ENCODE measurements at places on chromosomes 5 and 9.

DNA sequence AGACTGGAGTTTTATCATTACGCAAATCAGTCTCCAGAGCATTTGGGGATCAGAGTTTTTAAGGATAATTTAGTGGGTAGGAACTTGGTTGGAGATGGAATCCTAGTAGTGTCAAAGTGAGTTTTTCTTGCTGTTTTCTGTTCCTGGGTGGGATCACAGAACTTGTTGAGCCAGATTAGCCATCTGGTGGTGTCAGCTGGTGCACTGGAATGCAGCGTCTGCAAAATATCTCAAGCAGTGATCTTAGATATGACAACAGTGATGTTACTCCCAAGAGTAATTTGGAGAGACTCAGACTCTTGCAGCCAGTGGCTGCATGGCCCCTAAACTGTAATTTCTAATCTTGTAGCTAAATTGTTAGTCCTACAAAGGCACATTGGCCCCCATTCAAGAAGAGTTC, 1257.8 kb downstream of the MAT2B start:
- no peak for DNase-seq

DNA sequence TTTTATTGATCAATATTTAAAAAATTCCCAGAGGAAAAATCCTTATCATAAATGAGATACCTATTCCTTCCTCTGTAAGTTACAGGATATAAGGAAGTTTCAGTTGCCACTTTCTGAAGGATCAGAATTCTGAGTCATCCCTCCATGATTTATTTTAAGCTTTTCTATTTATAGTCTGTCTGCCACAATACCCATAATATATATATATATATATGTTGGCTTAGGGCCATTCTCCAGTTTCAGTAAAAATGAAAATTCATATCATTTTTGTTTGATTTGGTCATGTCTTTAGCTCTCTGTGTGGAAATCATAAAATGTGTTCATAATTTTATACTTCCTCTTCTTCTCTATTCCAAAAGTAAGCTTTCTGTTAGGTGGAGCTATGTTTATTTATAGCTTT, 215.8 kb upstream of the CYLC2 start:
- no peak for DNase-seq

DNA sequence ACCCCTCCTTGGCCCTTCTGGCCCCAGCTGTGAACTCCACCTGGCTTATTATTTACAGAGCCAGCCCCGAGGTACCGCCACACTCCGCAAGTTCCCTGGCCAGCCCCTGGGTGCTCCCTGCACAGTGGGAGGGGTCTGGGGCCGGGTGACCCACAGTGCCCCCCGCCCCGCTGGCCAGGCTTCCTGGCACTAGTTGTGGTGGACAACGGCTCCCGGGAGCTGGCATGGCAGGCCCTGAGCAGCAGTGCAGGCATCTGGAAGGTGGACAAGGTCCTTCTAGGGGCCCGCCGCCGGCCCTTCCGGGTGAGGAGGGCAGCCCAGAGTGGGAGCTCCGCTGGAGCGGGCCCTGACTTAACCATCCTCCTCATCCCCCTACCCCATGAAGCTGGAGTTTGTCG, 3.9 kb downstream of the MAMDC4 start:
- DNase-seq: no peak

DNA sequence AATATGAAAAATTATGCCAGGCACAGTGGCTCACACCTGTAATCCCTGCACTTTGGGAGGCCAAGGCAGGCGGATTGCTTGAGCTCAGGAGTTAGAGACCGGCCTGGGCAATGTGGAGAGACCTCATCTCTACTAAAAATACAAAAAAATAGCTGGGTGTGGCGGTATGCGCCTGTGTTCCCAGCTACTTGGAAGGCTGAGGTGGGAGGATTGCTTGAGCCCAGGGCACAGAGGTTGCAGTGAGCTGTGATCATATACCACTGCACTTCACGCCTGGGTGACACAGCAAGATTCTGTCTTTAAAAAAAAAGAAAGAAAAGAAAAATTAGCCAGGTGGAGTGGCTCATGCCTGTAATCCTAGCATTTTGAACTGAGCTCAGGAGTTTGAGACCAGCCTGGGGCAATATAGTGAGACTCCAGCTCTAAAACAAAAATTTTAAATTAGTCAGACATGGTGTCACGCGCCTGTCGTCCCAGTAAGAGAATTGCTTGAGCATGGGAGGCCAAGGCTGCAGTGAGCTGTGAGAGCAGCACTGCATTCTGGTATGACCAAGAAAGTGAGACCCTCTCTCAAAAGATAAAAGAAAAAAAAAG, 18.0 kb downstream of the PLAA start:
- no peak for DNase-seq

DNA sequence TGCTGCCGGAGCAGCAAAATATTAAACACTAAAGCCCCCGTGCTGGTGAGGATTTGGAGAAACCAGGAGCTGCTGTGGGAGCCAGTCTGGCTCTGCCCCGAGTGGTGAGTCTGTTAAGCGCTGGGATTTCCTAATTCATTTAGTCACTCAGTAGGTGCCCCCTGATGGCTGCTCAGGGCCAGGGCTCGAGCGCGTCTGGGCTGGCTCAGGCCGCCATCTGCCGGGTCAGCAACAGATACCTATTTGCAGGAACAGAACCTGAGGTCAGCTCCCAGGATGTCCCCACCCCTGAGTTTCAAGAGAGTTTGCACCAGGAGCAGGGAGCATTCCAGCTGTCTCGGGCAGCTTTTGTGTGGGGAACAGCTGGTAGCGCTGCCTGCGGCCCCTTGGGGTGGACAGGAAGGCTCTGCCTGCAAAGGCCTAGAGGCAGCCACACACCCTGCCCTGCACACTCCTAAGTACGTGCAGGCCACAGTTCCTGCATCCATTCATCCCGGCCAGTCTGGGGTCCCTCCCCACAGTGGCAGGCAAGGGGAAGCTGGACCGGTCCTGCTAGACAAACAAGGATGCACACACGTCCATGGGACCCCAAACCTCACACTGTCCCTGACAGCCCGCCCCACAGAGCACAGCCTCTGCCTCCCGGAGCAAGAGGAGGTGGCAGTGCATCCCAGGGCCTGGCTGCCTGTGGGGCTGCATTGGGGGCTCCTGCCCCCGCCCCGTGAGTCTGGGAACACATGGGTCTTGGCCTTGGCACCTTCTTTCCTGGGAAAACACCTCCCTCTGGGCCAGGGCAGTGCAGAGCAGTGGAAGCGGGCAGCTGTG, 83.7 kb downstream of the ADAMTS2 start:
- DNase-seq: peak; percentile 98

DNA sequence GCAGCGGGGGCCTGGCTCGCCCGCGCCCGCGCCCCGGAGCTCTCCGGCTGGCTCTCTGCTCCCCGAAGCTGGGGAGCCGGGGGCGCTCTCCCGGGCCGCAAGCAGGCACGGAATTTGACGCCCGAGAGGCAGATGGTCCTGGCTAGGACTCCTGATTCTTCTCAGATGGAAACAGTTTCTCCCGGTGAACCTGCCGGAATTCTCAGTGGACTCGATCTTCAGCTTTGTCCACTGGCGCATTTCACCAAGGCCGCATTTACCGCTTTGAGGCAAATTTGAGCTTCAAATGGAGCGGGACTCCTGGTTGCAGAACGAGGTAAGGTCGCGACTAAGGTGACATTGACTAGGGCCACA, 305.7 kb upstream of the KCNN2 start:
- DNase-seq: no peak

GRCh38 chr9:32247168-32247567, 137.3 kb upstream of the ACO1 start:
- no peak for DNase-seq

DNA sequence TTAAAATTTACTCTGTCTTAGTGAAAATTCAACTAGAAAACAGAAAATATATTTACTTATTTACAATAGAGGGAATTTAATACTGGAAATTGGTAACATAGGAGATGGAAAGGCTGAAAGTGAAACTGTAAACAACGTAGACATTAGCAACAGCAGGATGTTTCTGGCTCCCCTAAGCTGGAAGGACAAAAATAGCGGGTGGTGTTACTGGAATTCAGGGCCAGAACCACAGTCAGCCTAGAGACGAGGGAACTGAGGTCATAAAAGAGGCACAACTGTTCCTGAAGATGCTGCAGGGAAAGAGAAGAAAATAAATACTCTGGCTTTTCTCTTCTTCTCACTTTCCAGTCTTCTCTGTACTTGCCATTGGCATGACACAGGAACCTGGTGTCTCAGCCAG, 80.4 kb upstream of the NIPBL start:
- DNase-seq: no peak

GRCh38 chr5:116313366-116313765, 228.5 kb downstream of the COMMD10 start:
- DNase-seq: no peak

GRCh38 chr9:129612815-129613519, 7.9 kb downstream of the C9orf50 start:
- DNase-seq: no peak

- no peak for DNase-seq
These were observed 66.6 kb downstream of the YIPF5 start for GRCh38 chr5:144103611-144104485.

- DNase-seq: no peak
These were observed 15.6 kb upstream of the BICD2 start for GRCh38 chr9:92780206-92780605.

DNA sequence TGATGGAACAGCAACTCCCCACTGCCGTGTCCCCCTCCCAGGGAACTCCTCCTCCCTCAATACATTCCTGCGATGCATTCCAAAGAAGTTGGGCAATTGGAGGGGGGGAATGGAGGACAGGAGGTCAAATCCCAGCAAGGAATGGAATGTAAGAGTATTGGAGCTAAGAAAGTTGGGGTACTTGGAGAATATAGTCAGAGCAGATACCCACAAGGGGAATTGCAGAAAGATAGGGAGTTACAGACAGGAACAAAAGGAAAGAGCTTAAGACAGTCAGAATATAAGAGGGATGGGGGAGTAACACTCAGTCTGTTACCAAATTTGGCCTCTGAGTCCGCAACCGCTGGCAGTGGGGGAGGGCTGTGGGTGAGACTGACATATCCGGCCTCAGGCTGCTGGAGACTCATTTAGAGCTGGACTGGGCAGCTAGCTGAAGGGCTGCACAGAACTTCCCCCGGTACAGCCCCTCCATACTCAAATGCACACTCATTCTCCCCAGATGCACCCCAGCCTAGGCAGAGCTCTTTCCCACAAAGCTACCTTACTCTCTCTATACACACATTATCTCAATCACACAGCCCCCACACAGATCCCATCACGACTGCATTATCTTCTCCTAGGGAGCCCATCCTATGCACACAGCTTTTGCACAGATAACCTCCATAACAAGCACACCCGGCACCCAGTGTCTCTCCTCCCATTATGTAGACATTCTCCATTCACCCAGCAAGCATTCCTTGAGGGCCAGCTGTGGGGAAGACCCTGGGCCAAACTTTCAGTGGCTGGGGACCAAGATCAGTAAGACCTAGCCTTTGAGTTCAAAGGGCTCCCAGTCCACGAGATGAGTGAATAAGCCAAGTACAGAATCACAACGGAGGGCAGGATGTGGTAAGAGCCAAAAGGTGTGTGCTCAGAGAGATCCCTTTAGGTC, 3.7 kb downstream of the TLN1 start:
- no peak for DNase-seq

DNA sequence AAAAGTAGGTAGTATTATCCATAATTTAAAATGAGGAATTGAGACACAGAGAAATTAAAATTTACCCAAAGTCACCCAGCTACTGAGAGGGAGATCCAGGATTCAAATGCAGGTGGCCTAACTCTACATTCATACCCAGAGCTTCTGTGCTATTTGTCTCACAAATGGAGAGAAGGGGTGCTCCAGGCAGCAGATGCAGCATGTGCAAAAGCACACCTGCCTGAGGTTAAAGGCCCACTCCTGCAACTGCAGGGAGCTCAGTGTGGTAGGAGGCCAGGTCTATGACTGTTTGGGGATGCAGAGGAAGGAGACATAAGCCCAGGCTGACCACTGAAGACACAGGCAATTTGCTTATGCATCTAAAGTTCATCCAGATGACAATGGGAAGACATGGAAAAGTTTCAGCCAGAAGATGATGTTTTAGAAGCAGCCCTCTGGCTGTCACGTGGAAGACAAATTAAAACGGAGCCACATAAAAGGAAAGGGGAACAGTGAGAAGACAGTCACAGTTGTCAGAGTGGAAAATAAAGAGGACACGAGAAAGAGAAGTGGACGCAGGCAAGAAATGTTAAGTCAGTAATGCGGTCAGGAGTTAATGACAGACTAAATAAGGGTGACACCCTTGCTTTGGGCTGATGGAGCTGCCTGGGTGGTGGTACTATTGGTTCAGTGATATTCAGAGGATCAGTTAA, 214.7 kb downstream of the EBF1 start:
- DNase-seq: no peak

GRCh38 chr9:21381448-21382339, 3.5 kb downstream of the IFNA2 start:
- DNase-seq: no peak

- DNase-seq: no peak
These were observed 181.7 kb downstream of the CDK5RAP2 start for GRCh38 chr9:120398286-120398685.
